ENCODE measurements at places on chromosomes 12 and 14.

DNA sequence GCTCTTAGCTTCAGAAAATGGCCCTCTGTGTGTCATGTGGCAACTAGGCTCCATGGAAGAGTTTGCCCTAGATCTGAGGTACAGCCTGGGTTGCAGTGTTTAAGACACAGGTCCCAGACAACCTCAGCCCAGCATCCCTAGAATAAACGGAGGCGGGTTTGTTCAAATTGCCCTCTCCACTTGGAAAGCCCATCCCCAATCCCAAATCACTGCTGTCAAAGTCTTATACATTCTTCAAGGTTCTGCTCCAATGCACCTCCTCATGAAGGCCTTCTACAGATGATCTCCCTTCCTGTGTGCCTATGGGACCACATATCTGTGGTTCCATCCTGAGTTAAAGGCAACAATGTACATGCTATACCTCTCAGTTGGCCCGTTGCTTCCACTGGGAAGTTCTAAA lies 289.8 kb downstream of the DPF3 start:
- DNase-seq, result no peak

GRCh38 chr12:79083181-79083580 lies 218.6 kb downstream of the SYT1 start:
- peak; percentile 42 for DNase-seq

GRCh38 chr14:55665067-55665675 lies 85.2 kb downstream of the KTN1 start:
- DNase-seq, result no peak

- no peak for DNase-seq
Measured at GRCh38 chr12:27550653-27550975, 26.6 kb downstream of the PPFIBP1 start.

DNA sequence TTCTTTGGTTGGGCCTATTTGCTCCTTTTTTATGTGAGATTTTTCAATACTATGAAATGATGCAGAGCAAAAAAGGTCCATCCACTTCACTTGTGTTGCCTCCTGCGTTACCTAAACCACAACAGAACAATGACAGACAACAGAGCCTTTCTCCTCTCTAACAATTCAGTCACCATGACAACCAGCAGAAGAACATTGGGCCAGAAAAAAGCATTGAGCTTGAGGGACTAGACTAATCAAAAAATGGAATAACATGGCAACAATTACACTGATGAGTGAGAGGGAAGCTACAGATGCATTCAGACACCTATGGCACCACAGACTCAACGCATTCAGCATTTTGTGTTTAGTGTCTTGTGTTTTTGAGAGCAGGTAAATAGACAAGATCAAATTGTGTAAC lies 44.6 kb upstream of the PTCSC3 start:
- no peak for DNase-seq

DNA sequence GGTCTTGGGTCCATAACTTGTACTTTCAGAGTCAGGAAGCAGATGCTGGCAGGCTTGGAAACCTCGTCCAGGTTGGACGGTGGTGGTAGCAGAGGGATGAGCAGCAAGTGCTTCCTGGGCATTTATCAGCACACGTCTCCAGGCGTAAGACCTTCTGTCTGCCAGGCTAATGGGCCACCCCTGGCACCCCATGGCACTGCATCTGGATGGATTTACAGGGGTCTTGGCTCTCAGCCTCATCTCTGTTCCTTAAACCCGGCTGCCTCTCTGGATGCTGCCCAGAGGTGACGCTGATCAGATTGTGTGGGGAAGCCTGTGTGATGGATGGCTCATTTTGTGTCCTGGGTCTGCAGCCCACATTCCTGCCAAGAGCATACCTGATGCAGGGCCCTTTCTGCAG lies 145.1 kb downstream of the TSPAN9 start:
- DNase-seq, result no peak

GRCh38 chr14:69097974-69098373 lies 54.9 kb downstream of the DCAF5 start:
- no peak for DNase-seq

GRCh38 chr14:74296037-74296467 lies 6.7 kb downstream of the ABCD4 start:
- no peak for DNase-seq

DNA sequence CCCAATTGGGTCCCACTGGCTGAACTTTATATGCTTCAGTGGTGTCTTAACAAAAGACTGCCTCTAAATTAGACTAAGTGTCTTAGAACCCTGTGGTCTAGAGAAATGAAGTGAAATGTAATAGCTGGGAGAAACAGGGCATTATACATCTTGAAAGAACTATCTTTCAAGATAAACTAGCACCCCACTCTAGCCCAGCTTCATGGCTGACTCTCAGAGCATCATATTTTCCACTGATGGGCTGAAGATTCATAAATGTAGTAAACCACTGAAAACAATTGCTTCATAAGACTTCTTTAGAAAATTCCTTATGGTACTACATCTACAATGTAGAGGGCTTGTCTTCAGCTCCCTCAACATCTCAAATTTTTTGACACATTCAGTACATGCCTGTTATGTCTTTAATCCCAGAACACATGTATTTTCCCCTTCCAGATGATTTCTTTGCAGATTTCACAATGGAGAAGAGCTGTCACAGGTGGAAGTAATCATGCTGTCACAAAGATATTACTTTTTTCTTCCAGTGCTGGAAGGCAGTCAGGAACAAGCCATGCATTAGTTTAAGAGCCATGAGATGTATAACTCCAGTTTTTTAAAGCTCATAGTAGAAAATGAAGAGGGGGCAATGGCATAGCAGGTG lies 48.5 kb downstream of the IFNG-AS1 start:
- DNase-seq, result no peak

GRCh38 chr12:76738824-76739579 lies 24.9 kb upstream of the ZDHHC17 start:
- DNase-seq, result no peak

DNA sequence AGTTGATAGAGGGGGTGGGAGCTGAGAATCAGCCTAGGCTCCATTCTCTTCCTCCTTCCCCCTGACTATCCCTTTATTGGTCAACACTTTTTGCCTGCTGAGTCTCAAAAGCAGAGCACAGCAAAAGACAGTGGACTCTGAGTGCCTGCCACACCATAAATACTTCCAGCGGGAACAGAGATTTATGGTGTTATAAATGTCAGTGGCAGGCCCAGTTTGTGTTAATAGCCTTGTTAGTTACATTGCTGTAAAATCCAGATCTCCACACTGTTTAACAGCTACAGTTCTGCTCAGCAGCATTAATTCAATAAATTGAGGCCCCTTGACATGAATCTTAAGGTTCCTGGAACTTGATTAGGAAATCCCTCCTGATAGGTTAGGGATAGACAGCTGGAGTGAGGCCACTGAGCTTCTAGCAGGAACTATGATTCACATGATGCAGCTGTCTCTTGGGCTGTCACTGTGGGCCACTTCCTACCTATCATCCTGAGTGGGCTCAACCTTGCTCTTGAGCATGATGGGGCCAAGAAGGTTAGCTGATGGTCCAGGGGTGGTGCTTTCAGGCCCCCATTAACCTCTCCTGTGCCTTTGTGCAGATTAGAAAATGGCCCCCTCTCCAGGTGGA lies 295.2 kb upstream of the SRRM4 start:
- no peak for DNase-seq

DNA sequence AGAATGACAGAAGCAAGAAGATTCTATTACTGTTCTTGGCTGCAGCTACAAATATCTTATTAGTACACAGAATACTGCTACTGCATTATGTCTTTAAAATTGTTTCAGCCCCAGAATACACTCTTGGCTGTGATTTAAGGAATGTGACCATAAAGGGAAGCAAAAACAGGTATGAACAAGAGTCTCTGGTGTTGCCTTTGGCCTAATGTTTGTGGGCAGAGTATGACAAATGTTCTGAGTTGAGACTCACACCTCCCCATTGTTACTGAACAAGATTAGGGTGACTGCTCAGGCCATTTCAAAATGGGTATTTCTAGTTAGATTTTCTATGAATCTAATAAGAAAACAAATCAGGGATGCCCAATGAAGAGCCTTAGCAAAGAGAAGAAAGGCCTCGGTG lies 28.5 kb downstream of the TTC6 start:
- no peak for DNase-seq

DNA sequence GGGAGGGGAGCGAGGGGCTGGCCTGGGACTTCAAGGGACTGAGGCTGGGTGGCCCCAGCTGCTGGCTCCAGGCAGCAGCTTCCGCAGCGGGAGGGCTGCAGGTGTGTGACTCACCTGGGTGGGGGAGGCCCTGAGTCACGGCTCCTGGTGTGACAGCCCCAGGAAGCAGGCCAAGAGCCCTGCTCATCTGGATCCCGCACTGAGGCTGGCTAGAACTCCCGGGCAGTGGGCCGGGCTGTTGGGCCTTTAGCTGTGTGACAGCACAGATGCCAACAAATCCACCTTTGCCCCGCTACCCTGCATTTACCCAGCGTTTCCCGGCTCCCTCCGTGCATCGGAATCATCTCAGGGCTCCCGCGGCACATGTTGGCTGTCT lies 180.0 kb upstream of the PRMT8 start:
- DNase-seq, result no peak

DNA sequence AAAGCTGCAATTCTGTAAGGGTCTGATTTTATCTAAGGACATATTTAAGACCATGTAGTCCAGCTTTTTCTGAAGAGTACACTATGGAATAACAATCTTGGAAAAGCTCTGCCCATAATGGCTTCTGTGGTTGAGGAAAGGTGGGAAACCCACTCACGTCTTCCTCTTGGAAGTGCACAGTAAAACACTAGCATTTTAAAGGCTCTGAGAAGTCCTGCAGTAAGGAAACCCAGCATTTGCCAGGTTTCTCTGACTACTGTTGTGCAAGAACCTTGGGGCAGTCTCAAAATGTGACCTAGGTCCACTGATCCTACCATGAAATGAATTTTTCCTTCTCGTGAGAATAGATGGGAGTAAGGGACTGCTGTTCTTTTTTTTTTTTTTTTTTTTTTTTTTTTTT lies 11.9 kb downstream of the MAP1LC3B2 start:
- DNase-seq, result no peak

DNA sequence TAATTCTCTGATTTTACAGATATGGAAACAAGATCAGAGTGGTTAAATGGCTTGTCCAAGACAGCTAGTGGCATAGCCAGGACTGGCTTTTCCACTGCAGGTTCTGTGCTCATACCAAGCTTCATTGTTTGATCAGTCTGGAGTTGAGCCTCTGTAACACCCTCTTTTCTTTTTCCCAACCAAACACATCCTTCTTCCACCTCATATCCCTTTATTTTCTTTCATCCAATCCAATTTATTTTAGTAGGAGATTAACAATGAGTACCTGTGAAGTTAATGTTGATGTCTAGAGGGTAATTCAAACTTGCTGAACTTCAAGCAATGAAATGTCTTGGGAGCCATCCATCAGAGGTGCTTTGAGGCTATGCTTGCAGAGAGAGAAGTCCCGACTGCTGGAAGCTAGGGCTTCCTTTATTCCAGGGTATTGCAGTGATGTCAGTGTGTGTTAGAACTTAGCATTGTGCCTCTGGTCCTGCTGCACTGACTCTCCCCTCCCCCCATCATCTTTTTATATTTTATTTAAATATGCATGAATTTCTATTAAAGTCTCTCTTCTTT lies 452.1 kb upstream of the PDE3A start:
- DNase-seq, result no peak

DNA sequence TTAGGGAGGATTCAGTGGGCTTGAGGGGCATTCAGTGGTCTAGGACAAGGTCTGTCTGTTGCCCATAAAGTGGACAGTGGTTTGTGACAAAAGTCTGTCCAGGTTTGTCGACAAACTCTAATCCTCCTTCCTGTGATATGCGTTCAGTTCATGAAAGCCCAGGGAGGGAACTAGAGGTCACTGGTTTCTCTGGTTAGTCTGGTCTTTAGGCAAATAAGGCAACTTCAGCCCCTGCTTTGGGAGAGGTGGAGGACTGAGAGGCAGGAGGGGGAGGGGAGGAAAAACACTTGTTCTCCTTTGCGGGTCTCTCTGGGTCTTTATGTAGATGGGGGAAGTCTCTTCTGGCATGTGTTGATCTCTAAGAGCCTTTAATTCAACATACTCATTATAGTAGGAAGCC lies 235.1 kb upstream of the PWP1 start:
- no peak for DNase-seq

GRCh38 chr14:105472486-105472991 lies 2.1 kb upstream of the CRIP2 start:
- DNase-seq, result no peak

DNA sequence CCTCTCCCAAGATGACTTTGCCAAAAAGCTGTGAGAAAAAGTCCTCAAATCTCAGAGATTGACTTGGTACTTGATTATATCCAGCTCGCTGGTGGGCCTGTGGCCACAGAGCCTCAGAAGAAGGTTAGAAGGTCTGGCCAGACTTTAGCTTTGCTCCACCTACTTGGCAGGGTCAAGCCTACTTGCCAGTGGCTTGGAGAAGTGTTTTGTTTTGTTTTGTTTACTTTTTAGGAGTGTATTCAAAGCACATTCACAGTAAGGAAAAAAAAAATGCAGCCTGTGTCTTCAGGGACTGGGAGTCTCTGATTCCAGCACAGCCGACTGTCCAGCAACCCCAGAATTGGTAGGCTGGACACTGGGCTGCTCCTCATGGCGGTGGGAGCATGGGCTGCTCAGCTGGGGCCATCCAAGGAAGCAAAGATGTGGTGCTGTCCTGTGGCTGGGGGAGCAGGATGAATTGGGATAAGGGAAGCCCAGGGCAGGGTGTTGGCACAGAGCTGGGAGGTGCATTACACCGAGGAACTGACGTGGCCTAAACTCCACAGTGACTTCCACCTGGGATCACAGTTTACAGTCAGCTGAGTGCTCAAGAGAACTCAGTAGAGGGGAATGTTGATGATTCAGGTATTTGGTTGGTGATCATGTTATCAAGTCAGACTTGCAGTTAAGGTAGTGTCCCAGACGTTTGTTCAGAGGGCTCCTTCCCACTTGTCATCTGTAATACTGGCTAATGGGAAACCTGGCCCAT lies 73.5 kb downstream of the PPP2R5C start:
- DNase-seq, result no peak

- DNase-seq, result no peak
Measured at GRCh38 chr12:112841906-112842305, 50.4 kb downstream of the RPH3A start.
